ENCODE measurements at places on chromosomes 1 and 21.
A peak's percentile ranks its signal among the peaks of the same experiment; 100 is the strongest.

DNA sequence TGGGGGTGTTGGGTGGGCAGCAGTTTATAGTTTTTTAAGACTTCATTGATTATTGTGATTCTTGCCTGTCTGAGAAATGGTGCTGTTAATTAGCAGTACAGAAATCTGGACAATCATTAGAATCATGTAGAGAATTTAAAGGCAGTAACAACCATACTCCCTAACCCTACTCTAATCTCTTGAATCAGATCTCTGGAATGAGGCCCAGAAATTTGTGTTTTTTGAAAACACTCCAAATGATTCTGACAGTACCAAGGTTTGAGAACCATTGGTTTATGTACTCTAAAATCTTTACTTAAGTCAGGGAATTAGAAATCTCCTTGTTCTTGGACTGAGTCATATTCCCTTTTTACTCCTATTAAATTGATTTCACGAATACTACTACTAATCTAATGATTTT, 24.0 kb downstream of the FNBP1L start:
- DNase-seq, result no peak

DNA sequence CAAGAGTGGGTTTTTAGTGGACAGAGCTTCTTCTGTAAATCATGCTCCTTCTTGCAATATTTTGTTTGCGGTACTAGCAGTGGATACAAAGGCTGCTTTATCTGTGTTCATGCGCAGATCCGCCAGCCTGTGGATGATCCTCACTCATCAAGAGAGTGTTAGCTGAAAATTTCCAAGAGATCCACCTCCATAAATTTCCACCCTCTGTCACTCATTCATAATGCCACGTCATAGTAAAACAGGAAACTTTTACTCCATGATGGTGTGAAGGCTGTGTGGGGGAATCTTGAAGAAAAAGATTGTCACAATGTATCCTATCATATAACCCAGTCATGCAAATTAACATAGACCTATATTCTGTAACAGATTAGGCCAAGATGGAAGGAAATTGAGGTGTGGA, 4.4 kb upstream of the MAPKAPK2 start:
- no peak for DNase-seq

DNA sequence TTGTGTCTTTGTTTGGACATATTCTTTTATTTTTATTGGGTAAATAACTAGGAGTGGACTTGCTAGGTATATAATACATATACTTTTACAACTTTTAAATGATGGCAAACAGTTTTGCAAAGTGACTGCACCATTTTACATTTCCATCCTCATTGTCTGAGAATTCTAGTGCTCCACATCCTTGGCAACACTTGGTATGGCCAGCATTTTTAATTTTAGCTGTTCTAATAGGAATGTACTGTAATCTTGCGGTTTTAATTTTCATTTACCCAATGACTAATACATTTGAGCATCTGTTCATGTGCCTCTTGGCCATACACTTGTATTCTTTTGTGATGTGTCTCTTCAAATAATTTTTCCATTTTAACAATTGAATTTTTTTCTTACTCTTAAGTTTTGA, 37.0 kb upstream of the ATP6V1G3 start:
- no peak for DNase-seq

DNA sequence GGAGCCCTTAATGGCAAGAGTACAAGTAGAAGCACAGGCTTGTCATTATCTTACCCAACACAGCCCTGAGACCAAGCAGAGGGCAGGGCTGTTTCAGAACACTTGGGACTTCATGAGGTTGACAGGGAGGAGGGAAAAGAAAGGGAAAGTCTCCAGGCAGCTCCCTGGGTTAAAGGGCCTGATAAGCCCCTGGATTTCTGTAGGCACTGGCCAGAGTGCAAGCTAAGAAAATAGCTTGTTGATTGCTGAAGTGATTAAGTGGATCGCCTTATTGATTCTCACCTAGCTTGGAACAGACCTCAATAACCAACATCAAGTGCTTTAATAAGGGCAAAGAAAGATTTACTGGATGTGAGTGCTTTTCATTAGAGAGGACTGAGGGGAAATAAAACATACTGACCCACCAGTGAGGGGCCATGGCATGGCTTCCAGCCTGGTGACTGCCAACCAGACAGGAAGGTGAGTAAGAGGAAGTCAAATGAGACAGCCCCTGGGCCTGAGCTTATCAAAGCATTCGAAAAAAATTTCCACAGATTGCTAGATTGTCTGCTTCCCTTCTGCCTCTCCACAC, 121.4 kb upstream of the NFIA start:
- DNase-seq, result no peak

- DNase-seq, result no peak
Observed at GRCh38 chr1:223019256-223019655, 123.8 kb downstream of the TLR5 start.

- DNase-seq, result no peak
Observed at GRCh38 chr1:53295726-53296116, 32.1 kb downstream of the LRP8 start.

- no peak for DNase-seq
Observed at GRCh38 chr1:228315484-228315944, 91.1 kb downstream of the TRIM11 start.

GRCh38 chr1:77757603-77758002, 2.0 kb downstream of the USP33 start:
- no peak for DNase-seq

- DNase-seq, result peak; percentile 91
Observed at GRCh38 chr1:156212833-156213643, at the start of gene PMF1. Gene PMF1, plus strand, starts transcription at chr1:156213007. Its CDS starts 9 bp downstream, at chr1:156213016.

GRCh38 chr1:45359882-45360513, 19.8 kb upstream of the MUTYH start:
- peak; percentile 15 for DNase-seq

DNA sequence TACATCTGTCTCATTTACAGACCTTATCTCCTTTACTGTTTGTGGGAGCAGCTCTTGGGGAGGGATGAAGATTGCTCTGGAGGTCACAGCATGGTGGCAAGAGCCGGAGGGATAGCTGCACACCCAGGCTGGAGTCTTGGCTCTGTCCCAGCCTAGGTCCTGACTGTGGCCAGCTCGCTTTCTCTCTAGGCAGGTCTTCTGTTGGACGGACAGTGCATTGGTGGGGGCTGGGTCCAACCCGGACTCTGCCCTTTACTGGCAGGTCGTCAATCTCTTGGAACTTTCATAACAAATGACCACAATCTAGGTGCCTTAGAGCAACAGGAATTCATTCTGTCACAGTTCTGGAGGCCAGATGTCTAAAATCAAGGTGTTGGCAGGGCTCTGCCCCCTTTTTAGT, 319.8 kb upstream of the C1orf174 start:
- DNase-seq, result no peak

- no peak for DNase-seq
Observed at GRCh38 chr1:114103992-114104391, 49.7 kb downstream of the SYT6 start.

DNA sequence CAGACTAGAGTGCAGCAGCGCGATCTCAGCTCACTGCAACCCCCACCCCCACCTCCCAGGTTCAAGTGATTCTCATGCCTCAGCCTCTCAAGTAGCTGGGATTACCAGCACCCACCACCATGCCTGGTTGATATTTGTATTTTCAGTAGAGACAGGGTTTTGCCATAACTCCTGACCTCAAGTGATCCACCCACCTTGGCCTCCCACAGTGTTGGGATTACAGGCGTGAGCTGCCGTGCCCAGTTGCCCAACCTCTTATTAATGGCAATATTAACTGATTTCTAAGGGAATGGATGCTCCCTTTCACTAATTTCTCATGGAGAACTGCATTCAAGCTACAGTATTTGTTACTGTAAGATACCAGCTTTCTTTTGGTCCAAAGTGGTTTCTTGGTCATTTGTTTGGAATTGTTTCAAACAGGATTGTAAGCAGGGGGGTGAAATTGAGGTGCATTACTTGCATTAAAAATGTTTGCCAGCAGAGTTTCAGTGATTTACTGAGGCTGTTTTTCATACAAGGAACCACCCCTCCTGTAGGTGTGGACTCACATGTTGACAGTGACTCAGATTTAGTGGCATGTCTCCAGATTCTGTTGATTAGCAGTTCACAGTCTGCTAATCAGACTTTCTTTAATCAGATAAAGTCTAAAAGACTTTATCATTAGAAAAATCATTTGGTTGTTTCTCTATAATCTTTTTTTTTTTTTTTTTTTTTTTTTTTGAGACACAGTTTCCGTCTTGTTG, 3.9 kb upstream of the TGFBR3 start:
- no peak for DNase-seq

DNA sequence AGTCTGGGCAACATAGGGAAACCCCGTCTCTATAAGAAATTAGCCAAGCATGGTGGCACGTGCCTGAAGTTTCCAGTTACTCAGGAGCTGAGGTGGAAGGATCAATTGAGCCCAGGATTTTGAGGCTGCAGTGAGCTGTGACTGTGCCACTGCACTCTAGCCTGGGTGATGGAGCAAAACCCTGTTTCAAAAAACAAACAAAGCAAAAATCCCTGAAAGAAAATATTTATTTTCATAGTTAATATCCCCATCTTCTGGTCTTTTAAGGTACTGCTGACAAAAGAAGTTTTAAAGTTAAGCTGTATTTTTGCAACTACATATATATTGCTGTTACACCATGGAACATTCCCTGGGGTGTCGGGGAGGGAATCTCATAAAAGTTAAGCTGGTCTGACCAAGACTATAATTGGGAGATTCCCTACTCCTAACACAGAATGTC, 26.0 kb downstream of the VAMP4 start:
- DNase-seq, result no peak

DNA sequence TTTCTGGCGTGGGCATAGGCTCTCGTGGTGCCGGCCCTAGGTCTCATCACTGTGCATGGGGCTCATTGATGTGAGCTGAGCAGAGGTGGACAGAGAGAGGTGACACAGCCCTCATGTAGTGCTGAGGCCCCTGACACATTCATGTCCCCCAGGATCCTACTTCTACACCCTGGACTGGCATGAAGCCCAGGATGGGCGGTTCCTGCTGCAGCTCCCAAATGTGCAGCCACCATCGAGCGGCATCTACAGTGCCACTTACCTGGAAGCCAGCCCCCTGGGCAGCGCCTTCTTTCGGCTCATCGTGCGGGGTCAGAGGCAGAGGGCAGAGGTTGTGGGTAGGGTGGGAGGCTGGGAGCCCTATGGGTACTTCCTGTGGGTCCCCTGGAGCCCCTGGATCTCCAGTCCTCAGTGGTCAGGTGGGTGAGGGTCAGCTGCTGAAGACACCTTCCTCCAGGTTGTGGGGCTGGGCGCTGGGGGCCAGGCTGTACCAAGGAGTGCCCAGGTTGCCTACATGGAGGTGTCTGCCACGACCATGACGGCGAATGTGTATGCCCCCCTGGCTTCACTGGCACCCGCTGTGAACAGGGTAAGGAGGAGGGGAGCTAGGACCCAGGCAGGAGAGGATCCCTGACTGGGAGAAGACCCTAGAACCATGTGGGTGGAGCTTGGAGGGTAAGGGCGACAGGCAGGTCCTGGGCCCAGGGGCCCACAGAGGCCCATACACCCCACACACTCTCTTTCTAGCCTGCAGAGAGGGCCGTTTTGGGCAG, 6.1 kb downstream of the TIE1 start:
- no peak for DNase-seq

DNA sequence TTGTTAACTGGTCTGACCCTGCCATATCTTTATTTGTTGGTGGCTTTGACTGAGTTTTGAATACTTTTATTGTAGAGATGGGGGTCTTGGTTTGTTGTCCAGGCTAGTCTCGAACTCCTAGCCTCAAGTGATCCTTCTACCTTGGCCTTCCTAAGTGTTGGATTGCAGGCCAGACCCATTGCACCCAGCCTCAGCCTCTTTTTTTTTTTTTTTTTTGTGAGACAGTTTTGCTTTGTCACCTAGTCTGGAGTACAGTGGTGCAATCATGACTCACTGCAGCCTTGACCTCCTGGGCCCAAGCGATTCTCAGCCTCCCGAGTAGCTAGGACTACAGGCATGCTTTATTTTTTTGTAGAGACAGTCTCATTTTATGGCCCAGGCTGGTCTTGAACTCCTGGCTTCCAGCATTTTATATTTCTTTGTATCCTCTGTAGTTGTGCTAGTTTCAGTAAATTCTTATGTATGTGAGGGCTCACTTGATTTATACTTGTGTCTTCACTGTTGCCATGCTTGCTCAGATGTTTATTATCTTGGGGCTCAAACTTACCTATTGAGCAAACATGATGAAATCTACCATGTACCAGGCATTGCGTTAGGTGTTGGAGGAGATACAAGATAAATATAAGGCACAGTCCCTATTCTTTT, 24.1 kb downstream of the THRAP3 start:
- no peak for DNase-seq

GRCh38 chr1:247115545-247115944, 11.4 kb upstream of the ZNF669 start:
- DNase-seq, result no peak

DNA sequence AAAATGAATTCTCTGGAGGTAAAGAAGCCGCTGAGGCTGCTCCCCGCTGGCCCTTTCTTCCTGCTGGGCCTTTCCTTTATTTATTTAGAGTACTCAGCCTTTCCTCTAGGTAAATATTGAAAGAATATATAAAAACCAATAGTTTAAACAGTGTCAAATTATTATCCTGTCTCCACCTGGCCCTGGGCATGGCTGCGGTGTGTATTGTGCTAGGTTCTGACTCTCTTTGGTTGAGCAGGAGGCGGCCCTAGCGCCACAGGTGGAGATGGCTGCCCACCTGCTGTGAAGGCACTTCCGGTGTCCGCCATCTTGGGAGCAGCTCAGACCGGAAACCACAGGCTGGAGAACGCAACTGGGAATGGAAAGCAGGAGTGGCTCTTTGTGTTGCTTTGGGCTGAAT, 29.0 kb upstream of the CLDN14 start:
- DNase-seq, result no peak

DNA sequence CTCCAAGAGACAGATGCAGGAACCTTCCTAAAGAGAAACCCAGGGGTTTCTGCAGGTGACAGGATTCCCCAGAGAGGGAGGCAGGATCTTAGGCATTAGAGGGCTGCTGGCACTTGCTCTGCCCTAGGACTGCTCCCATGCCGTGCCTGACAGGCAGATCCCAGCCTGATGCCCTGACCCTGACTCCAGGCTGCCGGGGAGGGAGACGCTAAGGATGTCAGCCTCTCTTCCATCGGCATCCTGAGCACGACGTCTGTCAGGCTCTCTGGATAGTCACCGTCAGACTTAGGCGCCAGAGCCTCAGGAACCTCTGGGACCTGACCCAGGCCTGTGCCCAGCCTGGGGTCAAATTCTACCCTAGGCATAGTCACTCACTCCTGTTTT, 157.1 kb downstream of the NPHP4 start:
- DNase-seq, result no peak

DNA sequence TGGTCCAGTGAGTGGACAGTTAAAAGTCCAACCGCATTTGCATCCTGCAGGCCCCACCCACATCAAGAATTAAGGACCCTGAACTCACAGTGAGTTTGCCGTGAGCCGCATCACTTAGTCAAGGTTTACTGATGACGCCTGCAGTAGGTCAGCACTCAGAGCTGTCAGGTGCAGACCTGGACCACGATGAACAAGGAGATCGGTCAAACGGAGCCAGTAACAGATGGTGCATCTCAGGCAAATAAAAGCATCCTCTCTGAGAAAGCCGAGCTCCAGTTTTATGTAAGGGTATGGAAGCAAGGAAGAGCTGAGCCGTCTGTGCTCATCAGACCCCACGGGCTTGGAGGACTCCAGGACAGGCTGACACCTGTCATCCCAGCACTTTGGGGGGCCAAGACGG, 4.5 kb downstream of the PRDM15 start:
- no peak for DNase-seq
